AG09309 (cell line): ENCODE measurements at places on chromosomes 5 and 9.

DNA sequence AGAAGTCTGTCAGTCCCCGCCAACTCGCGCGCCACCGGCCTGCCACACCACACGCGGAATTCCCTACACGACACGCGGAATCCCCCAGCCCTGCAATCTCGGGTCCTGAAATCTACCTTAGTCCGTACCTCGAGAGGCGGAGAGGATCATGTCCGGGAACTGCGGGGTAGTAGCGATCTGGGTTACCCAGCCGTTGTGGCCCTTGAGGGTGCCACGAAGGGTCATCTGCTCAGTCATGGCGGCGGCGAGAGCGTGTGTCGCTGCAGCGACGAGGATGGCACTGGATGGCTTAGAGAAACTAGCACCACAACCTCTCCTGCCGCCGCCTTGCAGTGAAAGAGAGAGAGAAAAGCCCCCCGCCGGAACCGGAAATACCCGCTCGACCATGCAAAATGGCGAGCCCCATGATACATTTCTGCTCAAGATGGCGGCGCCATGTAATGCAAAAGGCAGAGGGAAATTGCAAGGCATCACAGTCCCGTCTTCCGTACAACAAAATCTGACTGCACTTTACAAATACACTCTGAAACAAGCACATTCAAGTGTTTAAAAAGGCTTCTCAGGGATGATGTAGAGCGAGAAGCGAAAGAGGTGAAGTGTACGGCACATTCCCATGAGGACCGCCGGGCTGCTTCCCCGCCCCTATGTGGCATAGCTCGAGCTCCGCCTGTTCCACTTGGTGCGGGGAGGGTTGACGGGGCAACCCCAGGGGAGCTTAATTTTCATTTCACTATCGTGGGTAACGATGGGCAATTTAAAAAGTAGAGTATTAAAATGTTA, at the start of gene RACK1:
Gene RACK1, minus strand, starts transcription at position 343 of the 780 bp plus-strand sequence. Its CDS starts 106 bp downstream, at position 237.
- no peak for DNase-seq

DNA sequence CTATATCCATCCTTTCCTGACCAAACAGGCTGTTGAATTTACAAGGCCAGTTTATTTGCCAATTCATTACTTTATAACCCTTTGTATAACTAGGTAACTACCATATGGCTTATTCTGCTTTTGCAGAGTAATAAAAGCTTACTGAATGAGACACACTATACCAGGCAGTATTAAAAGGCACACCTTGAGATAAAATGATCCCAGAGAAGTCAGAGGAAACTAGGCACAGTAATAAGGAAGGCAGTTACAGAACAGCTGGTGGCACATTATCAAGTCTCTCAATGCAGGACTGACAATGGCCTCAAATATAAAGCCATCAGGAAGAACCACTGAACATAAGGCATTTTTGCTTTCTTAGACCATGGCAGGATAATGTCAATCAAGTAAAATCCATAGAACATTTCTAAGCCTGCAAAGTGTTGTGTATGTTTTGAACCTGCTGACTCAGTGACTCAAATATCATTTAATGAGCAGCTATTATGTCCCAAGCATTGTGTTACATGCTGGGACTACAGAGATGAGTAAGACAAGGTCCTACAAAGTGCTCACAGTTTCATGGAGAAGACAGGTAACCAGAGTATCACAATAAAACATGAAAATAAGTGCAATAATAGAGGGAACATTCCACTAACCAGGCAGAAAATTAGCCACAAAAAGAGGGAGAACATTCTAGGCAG, 52.5 kb downstream of the OXCT1 start:
- DNase-seq: no peak

- DNase-seq: no peak
Observed at GRCh38 chr5:7397937-7398336, 2.0 kb downstream of the ADCY2 start.

DNA sequence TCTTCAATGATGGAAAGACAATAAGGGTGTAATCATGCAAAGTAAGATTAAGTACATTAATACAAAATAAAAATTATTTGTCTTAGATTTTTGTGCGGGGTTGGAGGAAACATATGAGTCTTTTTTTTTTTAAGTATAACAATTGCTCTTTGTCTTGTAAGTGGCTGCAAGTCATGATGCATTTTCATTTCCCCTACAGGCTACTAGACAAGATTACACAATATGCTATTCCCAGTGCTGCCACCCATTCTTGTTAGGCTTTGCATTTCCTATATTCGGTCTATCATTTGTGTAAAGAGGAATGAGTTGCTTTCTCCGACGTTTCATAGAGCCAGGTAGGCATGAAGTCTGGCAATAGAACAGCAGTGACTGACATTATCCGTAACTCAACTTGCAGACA, 294.2 kb upstream of the CYLC2 start:
- DNase-seq: no peak

DNA sequence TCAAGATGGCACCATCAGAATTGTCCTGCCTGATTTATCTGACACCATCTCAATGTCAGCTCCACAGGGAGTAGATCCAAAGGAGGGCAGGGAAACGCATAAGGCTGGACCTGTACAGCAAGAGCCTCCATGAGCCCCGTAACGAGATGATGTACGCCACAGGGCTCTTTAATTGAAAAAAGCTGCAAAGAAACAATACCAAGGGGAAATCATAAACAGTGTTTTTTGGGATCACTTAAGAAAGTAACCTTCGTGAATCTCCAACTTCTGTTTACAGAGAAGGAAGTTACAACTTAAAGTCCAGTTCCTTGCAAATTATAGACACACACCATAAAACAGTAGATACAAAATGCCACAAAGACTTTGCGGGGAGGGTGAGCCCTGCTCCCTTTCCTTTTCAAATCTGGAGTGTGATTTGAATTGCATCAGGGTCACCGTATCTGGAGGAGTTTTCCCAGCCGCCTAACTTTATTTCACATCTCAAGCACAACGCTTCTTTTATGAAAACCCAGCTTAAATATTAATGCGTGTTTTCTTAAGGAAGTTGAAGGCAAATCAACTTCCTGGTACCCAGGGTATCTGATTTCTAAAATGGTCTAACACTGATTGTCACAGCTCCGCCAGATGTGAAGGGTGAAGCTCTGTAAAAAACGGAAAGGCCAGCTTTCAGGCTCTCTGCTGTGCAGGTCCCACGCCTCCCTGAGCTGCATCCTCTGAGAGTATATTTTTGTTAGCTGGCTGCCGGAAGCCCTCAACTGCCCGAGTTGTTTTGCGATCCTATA, 88.9 kb downstream of the EBF1 start:
- DNase-seq: no peak

DNA sequence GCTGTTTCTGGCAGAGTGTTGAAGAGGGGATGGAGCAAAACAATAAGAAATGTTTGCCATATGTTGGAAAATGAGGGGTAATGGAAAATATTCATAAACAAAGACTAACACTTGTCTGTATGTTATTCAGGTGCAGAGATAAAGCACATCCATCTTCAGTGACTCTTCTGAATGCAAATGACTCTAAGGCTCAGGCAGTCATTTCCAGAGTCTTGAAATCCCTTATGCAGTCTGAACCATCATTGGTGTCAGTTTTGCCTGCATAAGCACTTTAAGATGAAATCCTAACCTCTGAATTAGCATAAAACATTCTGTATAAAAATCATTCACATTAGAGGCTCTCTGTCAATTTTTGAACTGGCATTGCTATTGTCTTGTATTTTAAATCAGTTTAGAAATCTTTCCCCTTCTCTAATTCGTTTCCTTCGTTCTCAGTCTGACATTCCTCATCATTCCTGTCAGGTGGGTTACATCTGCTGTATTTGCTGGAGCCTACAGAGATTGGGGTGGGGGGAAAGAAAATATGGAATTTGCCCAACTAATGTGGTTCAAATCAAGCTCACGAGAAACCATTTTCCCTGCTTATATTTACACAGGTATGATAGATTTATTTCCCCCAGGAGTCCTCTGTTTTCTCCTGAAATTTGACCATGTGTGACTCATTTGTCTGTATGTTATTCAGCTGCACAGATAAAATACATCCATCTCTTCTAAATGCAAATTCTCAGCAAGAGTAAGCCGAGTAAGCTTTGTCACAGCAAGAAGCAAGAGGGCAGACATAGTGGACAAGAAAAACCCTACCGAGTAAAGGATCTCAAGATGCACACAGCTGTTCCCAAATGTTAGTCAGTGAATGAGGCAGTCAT, 31.6 kb downstream of the ENC1 start:
- DNase-seq: no peak

GRCh38 chr5:173341961-173342430, 13.8 kb upstream of the STC2 start:
- peak; percentile 80 for DNase-seq

DNA sequence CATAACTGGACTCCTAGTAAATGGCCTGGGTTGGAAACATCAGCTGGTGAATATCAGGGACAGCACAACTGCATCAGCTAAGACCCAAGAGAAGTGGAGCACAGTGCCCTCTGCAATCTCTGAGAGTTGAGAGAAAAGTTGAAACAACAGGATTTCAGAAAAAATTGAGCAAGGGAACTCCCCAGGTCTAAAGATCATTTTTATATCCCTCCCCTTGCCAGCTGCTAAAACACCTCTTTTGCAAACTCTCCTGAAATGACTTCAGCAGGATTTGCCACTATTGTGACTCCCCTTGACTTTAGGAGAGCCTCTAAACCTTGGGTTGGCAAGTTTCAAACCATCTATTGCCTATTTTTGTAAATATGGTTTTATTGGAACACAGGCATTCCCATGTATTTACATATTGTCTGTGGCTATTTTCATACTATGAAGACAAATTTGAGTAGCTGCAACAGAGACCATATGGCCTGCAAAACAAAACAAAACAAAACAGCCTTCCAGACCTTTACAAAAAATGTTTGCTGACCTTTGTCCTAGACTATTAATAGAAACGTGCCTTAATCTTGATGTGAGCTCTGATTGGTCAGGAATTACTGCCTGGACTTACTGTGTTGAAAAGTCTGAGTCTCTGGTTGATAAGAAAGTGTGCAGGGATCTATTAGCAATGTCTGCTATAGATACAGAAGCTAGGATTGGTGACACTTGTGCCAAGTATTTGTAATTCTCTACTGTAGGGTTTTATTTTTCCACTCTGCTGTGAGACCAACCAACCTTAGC, 37.7 kb upstream of the PLPPR1 start:
- no peak for DNase-seq

- no peak for DNase-seq
Observed at GRCh38 chr5:87231037-87231808, 36.5 kb upstream of the RASA1 start.

GRCh38 chr5:74337254-74337983, 303.1 kb downstream of the ENC1 start:
- DNase-seq: no peak

GRCh38 chr5:31770998-31771397, 132.1 kb downstream of the PDZD2 start:
- DNase-seq: no peak

DNA sequence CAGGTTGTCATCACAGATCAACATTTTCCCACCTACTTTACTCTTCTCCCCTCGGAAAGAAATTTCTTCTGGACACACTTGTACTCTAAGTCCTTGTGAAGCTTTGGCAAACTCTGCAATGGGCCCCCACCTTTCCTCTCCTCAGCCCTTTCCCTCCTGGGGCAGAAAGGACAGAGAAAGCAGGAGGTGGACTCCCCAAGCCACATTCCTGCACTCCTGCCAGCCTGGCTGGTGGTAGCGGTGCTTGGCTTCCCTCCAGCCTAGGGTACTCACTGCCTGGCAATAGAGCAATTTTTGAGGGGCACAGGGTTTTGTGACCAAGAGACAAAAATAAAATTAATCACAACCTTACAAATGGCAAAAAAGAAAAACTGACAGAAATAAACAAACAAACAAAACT, 451.4 kb downstream of the ZSWIM6 start:
- no peak for DNase-seq

GRCh38 chr9:7089406-7090193, 331.8 kb downstream of the KDM4C start:
- DNase-seq: no peak

GRCh38 chr5:171506951-171507350, 87.5 kb downstream of the FGF18 start:
- DNase-seq: no peak

GRCh38 chr5:141716009-141716408, 34.0 kb upstream of the ARAP3 start:
- DNase-seq: no peak

DNA sequence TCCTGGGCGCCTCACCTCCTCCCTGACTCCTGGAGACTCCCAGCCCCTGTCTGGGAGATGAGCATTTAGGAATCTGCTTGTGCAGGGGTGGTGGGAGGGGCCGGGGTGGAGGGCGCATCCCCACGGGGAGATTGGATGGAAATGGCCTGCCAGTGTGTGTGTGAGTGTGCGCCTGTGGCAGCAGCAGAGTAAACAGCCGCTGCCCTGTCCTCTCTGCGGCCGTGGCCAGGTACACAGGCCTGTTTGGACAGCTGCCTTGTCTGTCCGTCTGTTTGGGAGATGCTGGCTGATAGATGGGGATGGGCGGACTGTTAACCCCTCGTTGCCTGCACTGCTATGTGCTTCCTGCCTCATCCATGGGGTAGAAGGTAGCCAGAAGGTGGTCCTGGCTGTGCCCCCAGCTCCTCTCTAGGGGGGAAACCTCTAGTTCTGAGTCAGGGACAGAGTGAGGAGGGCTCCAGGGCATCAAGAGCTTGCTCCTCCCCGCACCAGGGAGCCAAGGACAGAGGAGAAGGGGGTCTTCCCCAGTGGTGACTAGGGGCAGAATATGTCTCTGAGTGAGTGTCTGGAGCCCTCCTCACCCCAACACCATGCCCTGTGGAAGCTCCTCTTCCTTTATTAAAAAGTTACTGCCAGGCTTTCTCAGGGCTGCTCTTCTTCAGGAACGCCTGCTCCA, 60.1 kb downstream of the LMX1B start:
- DNase-seq: no peak

DNA sequence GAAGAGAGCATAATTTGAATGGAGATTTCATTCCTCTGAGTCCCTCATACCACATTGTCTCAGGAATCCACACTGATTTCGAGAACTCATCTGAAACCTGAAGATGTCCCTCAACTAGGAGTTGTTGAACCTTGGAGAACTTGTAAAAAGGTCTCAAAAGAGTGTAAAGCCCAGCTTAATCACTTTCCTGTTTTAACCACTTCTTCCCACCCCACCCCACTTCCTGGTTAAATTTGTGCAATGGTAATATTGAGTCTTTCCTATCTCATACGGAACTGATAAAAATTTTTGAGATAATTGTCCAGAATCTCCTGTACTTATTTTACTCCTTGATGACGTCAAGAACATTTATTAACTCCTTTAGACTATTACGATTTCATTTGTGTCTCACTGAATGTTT, 240.7 kb downstream of the ARRDC3 start:
- DNase-seq: no peak

GRCh38 chr5:81068635-81069034, 108.5 kb downstream of the RASGRF2 start:
- DNase-seq: no peak

DNA sequence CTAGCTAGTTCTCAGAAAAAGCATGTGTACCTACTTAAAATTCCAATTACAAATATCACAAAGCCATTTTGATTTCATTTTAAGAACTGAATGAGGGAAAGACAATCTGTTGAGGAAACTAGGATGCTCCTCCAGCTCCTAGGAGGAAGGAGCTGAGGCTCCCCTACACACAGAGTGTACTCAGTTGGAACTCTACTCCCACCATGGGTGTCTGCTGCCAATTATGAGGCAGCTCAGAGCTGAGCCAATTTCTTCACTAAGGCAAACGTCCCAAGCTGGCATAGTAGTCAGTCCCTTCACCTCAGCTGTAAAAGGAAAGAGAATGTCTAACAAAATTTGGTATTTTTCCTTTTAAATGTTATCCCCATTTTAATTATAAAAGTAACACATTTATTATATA, 300.0 kb upstream of the TRPC7 start:
- no peak for DNase-seq
